Stimulated activated CD8-positive, alpha-beta memory T cell treated with anti-CD3 and anti-CD28 coated beads, Interleukin-15, amount 100 ng/mL, for 24 hours (primary cell): ENCODE measurements at places on chromosomes 4 and X.

- DNase-seq, result no peak
Observed at GRCh38 chr4:69843932-69844331, 16.0 kb downstream of the SULT1E1 start.

- DNase-seq, result no peak
Observed at GRCh38 chrX:147847999-147848398, 63.7 kb upstream of the FMR1 start.

DNA sequence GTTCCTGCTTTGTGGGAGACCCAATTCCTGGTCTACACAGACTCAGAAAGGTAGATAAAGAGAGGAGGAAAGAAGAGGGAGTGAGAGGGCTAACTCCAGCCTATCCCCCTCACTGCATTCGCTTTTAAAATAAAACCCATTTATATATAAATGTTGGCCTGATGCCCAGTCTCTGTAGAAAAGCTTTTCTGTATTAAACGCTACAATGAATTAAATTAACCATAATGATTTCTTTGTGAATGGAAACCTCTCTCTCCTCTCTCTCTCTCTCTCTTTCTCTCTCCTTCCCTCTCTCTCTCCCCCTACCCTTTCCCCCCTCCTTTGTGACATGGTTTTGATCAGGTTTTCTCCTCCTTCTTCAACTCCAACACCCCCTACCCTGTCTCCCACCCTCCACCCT, 34.8 kb downstream of the PJA1 start:
- no peak for DNase-seq

DNA sequence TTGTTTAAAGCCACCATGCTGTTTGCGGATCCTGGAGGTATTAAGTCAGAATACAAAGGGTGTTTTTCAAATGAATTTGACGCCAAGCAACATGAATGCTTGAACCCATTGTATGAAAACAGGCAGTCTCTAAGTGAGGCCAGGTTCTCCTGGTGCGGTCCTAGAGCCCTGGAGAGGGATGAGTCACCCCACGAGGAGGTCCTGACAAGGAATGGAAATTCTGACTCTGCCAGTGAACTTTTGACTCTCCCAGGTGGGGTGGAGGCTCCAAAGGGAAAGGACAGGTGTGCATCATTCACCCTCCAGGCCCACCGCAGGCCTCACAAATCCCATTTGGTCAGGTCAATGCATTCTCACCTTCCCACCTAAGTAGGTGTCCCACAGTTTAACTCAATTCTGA, 1.5 kb downstream of the TRIM2 start:
- no peak for DNase-seq

DNA sequence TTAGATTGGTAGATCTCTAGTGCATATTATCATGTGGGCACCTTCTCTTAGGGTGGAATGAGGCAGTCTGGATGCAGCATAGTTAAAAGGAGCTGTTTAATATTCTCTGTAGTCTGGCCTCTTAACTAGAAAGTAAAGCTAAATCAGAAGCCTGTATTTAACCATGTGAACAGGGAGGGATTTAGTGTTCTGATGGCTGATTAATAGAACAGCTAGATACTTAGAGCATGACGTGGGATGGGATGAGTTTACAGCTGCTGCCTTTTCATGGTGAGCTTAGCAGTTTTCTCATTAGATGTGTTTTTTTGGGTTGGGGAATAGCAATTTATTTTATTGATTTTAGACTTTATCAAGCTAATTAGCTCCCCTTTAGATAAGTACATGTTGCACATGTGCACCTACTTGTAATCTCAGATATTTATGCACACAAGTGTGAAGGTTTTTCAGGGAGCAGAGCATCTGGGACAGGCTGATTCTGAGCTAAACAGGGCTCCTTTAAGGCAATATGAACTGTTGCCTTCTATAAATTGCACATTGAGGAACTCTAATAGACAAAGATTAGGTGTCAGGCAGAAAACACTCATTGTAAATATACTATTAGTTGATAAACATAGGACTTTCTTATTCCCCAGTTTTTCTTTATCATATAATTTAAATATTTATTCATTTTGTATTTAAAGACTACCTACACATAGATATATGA, 34.1 kb downstream of the YIPF6 start:
- no peak for DNase-seq

- DNase-seq, result no peak
Observed at GRCh38 chr4:71209161-71209560, 129.7 kb upstream of the SLC4A4 start.

DNA sequence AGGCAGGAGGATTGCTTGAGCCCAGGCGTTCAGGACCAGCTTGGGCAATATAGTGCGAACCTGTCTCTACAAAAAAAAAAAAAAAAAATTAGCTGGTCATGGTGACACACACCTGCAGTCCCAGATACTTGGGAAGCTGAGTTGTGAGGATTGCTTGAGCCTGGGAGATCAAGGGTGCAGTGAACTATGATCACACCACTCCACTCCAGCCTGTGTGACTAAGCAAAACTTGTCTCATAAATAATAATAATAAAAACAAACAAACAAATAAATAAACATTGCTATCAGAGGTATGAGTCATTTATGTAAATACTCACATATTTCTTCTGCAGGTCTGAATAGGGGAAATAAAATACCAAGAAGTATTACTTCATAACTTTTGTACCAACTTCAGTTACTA, 1372.7 kb upstream of the AGA start:
- no peak for DNase-seq

DNA sequence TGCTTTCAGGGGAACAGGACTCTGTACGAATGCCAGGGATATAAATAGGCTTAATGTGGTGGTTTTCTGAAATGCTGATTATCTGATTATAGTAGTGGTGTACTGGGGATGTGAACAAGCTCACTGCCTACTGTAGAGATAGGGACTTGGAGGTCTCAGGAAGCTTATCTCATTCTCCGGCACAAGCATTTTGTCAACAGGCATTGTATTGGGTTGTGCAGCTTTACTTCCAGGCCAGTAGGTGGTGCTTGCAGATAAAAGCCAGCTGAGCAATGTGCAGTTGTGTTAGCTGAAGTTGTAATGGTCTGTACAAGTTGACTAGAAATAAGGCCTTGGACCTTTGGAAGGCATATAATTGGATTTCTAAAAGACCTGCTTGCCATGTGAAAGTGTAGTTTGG, 49.5 kb upstream of the TMLHE start:
- DNase-seq, result no peak

- no peak for DNase-seq
Observed at GRCh38 chr4:147285751-147286150, 195.1 kb upstream of the EDNRA start.

- no peak for DNase-seq
Observed at GRCh38 chrX:8179656-8180055, 8.6 kb upstream of the VCX2 start.

DNA sequence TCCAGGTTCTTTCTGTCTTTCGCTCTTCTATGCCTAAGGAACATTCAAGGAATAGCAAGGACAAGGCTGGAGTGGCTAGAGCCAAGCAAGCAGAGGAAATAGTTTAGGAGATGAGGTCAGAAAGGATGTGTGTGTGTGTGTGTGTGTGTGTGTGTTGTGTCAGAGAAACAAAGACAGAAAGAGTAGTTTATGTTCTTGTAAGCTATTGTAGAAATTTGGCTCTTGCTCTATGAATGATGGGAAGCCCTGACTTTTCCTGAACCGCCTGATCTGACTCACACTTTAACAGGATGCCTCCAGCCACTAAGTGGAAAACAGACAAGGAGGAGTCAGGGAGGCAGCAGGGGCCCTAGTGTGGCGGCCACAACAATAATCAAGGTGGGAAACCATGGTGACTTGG, 39.7 kb downstream of the LGI2 start:
- DNase-seq, result no peak

GRCh38 chr4:17846266-17846665, 35.5 kb downstream of the NCAPG start:
- no peak for DNase-seq

GRCh38 chr4:102047616-102048015, 257.1 kb downstream of the BANK1 start:
- no peak for DNase-seq

DNA sequence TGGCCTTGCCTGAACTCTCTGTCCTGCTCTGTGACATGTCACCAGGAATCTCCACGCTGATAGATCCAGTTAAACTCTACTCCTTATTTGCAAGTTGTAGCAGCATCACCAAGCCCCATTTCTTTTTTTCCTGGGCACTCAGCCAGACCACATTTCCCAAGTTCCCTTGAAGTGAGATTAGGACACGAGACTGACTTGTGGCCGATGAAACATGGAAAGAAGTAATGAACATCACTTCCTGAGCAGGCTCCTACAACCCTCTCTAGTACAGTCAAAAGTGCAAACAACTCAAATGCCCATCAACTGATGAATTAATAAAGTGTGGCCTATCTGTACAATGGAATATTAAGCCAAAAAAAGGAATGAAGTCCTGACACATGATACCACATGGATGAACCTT, 74.6 kb downstream of the MAP3K15 start:
- no peak for DNase-seq

- DNase-seq, result peak; percentile 4
Observed at GRCh38 chr4:76689145-76689817, 208.7 kb downstream of the SOWAHB start.

DNA sequence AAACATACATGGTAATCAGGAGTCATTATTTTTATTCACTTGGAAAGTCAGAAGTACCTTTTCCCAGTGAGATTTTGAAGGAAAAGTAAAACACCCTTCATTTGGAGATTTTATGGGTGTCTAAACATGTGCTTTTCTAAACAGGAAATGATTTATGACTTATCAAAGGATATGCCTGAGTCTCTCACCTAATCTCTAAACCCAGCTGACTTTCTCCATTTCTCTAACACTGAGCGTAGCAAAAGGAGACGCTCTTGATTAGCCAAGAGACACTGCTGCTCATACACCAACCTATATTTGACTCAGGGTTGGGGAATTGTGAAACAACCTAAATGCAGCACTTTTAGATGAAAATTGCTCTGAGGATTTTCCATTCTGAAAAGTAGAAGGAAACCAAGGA, 468.5 kb upstream of the FTHL17 start:
- DNase-seq, result no peak

DNA sequence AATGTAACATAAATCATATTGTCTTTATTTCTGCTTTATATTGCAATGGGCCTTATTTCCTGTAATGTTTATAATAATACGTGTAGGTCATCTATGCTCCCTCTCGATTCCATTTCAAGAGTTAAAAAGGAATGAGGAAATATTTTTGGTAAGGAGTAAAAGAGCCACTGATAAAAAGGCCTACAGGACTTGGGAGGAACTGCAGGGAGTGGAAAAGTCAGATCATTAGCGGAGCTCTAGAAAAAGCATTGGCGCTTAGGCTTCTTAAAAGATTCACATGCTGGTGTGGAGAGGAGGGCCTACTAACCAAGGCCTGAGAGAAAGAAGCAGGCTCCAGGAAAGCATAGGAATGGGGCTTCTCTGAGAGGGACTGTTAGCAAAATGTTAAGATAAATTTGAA, 82.9 kb upstream of the PNPLA4 start:
- no peak for DNase-seq

GRCh38 chr4:147943159-147943638, 211.3 kb downstream of the ARHGAP10 start:
- DNase-seq, result no peak

- DNase-seq, result no peak
Observed at GRCh38 chrX:78011846-78012245, 42.4 kb upstream of the PGAM4 start.

DNA sequence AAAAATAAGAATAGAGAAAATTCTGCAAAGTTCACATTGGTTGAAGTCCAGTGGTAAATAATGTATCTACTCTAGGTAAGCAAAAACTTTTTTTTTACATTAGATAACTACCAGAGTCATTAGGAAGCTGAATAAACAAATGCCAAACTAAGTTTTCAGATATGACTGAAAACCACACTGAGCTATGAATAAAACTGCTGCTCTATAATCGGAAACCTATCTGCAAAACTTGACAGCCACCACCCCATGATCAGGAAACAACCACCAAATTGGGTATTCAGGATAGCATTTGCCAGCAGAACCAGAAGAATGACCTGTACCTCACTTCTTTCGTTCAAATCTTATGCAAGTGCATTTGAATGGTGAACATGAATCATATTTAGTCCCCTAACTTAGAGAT, 173.0 kb upstream of the TET2 start:
- no peak for DNase-seq

DNA sequence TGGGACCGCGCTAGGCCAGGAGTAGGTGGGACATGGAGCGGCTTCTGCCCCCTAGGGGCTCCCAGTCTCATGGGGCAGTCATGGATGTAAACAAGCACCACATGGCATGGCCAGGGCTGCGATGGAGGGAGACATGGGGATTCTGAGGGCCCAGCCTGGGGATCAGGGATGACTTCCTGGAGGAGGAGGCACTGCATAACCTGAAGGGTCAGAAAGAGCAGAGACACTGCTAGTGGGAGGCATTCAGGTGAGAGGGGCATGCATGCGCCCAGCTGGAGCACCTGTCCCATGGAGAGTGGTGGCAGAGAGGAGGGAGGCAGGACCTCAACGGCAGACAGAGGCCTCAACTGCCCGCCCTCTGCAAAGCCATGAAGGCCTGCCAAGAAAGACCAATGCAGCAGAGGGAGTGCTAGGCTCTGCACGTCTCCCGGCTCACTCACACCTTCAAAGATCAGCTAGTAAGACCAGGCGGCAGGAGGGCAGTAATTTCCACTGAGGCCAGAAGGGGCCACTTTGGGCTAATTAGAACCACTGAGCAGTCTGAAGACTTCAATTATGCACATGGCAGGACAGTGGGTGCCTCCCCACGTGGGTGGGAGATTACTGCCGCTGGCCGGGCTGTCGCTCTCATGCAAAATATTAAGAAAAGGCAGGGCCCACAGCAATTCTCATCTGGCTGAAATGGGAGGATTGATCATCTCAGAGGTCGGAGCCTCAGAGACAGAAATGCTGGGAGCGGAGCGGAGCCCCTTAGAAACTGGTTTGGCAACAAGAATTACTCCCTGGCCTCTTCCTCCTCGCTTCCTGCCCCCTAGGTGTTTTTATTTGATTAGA, 69.6 kb downstream of the PPP2R2C start:
- no peak for DNase-seq

- no peak for DNase-seq
Observed at GRCh38 chr4:179989975-179990374, 2253.2 kb upstream of the TENM3 start.

- no peak for DNase-seq
Observed at GRCh38 chrX:17226736-17227135, 148.3 kb upstream of the NHS start.

DNA sequence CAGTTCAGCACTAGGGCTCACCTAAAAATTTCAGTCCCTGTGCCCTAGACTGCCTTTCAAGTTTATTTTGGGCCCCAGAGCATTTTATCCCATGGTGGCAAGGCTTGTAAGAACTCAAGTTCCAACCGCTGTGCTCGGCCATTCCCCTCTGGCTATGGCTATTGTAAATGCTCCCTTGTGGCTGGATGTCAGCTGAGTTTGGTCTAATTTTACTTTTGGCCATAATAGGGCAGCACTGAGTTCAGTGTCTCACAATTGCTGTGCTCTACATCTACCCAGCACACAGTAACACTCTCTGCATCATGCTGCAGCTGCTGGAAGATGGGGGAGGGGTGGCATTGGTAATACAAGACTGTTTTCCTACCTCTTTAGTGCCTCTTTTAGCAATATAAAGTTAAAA, 210.8 kb upstream of the IRS4 start:
- DNase-seq, result no peak

- DNase-seq, result no peak
Observed at GRCh38 chr4:11264841-11265240, 163.9 kb downstream of the HS3ST1 start.
